ENCODE measurements at places on chromosomes 1 and 21. TPM values are rescaled to one million over a fixed set of nuclear protein-coding genes. Genes with fewer than 3 reads are reported as not detected.
A peak's percentile ranks its signal among the peaks of the same experiment; 100 is the strongest.

The NEGR1 gene
- total RNA-seq = 2.4 TPM

- no peak for DNase-seq
Observed at GRCh38 chr1:27569088-27569460, 34.9 kb downstream of the AHDC1 start.

The SCP2 gene
- 56.5 TPM for total RNA-seq

DNA sequence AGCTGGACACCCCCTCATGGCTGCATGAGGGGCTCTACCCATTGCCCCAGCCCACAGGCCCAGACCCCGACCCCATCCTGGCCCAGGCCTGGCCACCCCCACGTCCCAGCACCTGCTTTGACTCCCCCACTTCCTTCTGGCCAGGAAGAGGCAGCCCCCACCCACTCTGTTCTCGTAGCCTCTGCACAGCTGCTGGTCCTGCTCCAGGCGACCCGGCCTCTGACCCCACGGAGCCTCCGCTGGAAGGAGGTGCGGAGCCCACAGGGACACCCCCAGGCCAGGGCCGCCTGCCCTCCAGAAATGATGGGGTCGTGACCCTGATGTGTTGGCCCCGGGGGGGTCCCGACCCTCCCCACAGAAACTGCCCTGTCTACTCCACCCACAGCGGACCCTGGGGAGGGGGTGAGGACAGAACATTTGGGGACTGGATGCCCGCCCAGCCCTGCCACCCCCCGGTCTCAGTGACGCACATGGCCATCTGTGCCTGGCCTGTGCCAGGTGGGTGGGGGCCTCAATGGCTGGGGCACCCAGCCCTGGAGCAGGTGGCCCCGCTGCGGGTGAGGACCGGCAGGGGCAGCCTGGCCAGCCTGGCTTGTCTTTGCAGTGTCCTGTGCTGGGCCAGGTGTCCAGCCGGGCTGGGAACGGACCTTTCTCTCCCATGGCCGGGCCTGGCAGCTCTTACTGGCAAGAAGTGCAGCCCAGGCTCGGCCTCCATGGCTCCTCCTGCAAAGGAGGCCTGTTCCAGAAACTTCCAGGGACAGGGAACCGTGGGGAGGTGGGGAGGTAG, 78.6 kb downstream of the MORN1 start:
- no peak for DNase-seq

The LRRC71 gene
- 0.34 TPM for total RNA-seq

GRCh38 chr1:32957017-32957416, 7.6 kb downstream of the RNF19B start:
- no peak for DNase-seq

- peak; percentile 37 for DNase-seq
Observed at GRCh38 chr1:151839457-151840403, at the start of gene C2CD4D. TSS of gene C2CD4D (minus strand) at chr1:151839820. CDS start at chr1:151838989, 831 bp downstream.
